ENCODE measurements at places on chromosomes 2 and 18.

GRCh38 chr2:3430172-3430571, 50.7 kb downstream of the TRAPPC12 start:
- DNase-seq: no peak

DNA sequence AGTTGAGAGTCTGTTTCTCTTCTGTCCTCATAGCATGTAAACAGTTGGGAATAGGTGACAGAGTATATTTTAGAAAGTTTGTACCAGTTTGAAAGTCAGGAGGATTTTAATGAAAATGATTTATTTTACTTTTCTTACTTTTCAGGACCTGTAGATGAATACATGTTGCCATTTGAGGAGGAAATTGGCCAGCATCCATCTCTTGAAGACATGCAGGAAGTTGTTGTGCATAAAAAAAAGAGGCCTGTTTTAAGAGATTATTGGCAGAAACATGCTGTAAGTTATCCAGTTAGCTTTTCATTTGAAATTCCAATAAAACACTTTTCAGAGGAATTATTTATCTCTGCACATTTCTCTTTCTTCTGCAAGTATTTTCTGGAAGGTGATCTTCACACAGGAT, 81.1 kb downstream of the ACVR2A start:
- DNase-seq: no peak

GRCh38 chr2:68435615-68436014, 31.5 kb downstream of the FBXO48 start:
- DNase-seq: no peak

GRCh38 chr2:191617575-191617974, 60.4 kb upstream of the NABP1 start:
- DNase-seq: no peak

DNA sequence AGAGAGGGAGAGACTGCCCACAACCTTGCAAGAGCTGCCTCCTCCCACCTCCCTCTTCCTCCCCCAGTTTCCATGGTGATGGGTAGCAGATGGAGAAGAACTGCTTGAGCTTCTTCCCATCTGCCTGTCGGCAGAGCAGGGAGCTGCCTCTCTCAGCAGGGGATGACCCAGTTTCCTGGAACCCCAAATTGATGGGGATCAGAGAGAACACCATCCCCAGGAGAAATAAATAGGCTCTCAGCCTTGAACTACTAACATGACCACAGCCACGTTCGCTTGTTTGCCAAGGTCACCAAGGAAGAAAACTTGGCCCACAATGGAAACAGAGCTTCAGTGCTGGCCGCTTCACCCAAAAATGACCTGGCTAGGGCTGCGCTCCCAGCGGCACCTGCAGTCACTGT, 82.2 kb downstream of the ADD2 start:
- DNase-seq: no peak

DNA sequence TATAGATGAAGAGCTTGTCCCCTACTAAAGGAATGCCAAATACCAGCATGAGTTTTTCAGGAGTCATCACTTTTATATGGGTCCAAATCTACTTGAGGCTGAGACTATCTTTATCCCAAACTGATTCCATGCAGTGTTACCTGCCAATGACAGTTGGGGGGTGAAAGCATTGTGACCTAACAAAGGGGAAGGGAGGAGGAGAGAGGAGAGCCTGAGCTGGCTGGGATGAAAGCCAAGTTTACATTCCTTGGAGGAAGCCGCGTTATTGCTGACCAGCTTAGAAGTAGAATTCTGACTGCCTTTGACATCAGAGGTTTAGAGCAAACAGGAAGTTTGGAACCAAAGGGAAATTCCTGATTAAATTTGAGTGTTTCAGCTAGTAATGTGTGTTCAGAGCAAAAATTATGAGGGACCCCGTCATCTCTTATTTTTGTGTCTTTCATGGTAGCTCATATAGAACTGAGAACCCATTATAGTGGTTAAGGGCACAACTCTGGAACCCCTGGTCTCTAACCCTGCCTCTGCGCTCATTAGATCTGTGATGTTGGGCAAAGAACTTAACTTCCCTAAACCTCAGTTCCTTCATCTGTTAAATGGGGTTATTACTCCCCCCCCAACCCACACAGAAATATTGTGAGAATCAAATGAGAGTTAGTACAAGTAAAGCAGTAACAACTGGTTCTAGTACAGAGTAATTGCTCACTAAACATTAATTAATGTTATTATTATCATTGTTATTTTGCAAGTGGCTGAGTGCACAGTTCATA, 199.3 kb upstream of the EPAS1 start:
- peak; percentile 55 for DNase-seq

All from iPS-NIHi11 (cell line).